ENCODE measurements at places on chromosomes 4 and X.
A peak's percentile ranks its signal among the peaks of the same experiment; 100 is the strongest.

- DNase-seq: peak; percentile 8
These were observed 83.8 kb downstream of the GRID2 start for GRCh38 chr4:92387459-92388069.

- DNase-seq: no peak
These were observed 122.4 kb downstream of the LARP7 start for GRCh38 chr4:112759313-112759712.

GRCh38 chr4:82042042-82042441 is 331.7 kb downstream of the HNRNPD start:
- DNase-seq: no peak

GRCh38 chrX:47613082-47613481 is 6.6 kb downstream of the SYN1 start:
- DNase-seq: no peak

DNA sequence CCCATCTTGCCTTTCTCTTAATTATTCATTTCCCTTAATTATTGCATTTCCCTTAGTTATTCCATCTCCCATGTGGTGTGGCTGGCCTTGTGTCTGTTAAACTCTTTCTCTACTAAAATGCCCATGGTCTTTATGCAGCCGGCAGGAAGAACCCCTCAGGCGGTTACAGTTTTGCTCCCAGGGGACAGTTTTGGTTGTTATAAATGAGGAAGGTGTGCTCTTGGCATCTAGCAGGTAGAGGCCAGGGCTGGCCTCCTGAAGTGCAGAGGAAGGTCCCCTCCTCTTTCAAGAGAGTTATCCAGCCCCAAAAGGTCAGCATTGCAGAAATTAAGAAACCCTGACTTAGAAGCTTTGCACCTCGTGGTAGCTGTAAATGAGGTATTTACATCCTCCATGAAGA is 18.0 kb downstream of the TBL1X start:
- DNase-seq: no peak

- no peak for DNase-seq
These were observed 230.6 kb downstream of the PCDH7 start for GRCh38 chr4:30950737-30951136.

GRCh38 chr4:184424993-184425758 is 49.2 kb downstream of the IRF2 start:
- no peak for DNase-seq

GRCh38 chrX:153708415-153708814 is 15.8 kb downstream of the BCAP31 start:
- peak; percentile 33 for DNase-seq

DNA sequence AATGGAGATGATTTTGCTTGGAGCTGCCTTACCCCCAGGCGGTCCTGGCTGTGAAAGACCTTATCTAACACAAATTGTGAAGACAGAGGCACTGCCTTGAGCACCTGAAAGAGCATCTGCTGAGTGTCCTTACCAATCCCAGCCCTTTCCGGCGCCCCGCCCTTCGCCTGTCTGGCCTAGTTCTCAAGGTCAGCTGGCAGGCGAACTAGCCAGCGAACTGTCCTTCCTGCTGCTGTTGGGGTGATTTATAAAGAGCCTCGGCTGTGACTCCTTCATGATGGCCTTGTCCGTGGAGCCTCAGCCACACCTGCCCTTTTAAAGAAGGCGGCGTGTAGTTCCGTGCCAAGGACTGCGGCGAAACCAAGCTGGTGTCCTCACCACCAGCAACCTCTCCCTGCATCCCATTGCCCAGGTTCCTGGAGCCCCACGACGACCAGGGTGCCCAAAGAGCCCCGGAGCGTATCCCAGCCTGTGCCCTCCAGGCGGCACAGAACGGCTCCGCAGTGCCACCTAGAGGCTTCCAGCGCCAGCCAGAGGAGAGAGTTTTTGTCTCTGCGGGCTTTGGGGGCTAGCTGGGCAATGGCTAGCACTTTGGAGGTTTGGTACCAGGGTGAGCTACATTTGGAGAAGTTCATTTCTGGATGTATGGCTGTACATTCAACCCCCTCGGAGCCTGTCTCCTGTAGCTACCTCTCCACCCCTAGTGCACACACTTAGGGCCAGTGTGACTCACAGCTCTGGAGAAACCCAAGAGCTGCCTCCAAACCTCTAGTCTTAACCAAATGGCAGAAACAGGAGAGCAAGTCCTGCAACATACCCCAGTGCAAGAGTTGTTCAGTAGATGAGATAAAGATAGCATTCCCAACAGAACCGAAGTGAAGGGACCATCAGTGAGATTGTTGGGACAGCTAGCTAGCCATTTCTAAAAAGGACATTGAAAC is 36.8 kb upstream of the VMA21 start:
- DNase-seq: no peak

GRCh38 chr4:57191523-57192034 is 81.4 kb upstream of the IGFBP7 start:
- DNase-seq: no peak

- DNase-seq: no peak
These were observed 33.2 kb downstream of the NBDY start for GRCh38 chrX:56762220-56762619.

- no peak for DNase-seq
These were observed 54.9 kb downstream of the ABLIM2 start for GRCh38 chr4:8103421-8104390.

- no peak for DNase-seq
These were observed 158.4 kb downstream of the INPP4B start for GRCh38 chr4:142687547-142688275.

DNA sequence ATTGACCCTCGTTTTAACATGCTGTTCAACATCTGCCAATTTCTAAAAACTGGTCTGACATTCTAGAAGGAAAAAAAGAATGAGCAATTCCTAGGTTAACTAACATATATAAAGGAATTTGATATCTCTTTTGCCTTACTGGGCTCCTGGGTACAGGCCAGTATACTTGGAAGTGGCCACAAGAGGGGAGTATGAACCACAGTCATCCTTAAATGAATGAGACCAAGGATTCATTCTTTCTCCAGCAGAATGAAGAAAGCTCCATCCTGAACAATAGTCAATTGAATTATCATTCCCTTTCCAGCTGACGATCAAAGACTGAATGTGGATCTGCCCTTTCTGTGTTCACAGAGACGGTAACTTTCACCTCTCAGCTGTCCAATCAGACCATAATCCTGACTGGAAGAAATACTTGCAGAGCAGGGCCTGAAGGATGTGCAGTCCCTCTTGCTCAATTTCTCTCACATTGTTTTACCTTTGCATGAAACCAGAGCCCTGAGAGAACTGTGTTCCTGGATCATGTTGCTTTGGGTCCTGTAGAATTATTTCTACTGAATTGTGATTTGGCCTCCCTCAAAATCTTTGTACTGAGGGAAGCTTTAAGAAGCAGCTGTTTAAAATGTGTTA is 14.8 kb upstream of the SPARCL1 start:
- DNase-seq: no peak

GRCh38 chrX:42087960-42088359 is 164.6 kb upstream of the CASK start:
- DNase-seq: no peak
